ENCODE measurements at places on chromosomes 2 and 18. TPM values are rescaled to one million over a fixed set of nuclear protein-coding genes. Genes with fewer than 3 reads are reported as not detected.

DNA sequence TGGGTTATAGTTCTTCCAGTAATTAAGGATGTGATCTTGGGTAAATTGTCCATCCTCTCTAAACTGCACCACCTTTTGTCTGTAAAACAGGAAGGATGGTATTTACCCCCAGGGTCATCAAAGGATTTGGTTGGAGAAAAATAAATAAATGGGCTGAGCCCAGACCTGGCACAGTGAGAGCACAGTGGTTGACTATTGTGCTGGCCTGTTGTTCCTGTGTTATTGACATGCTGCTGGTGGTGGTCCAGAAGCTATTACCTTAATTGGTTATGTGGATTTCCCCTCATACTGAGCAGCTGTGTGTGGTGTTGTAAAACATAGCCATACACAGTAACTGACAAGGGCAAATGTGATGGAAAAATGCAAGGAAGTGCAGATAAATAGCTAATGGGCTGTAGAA is 746 bp upstream of the IL37 start:
- no peak overlapping the region for H3K27ac ChIP-seq
- no peaks in the 10 kb centered on the region for H3K36me3 ChIP-seq
- peaks cover 54% of the 10 kb centered on the region for H3K27me3 ChIP-seq
- H3K4me1 ChIP-seq, result no peaks in the 10 kb centered on the region

DNA sequence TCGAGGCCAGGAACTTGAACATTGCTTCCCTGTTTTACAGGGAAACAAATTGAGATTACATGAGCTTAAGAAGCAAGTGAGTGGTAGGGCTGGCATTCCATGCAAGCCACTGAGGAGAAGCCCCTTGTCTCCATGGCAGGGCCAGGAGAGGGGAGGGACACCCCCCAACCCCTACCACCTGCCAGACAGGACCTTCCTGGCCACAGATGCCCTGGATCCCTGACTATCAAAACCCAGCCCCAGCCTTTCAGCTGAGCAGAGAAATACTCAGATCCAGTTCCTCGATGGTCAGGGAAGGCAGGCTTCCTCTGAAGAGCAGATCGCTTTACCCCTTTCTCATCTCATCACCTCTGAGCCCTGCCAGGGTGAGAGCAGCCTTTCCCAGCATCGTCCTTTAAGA is 53.8 kb upstream of the ALPP start:
- no peak overlapping the region for H3K4me3 ChIP-seq
- no peaks in the 10 kb centered on the region for H3K27me3 ChIP-seq
- H3K27ac ChIP-seq, result no peak overlapping the region
- H3K4me1 ChIP-seq, result peaks cover 2% of the 10 kb centered on the region
- DNase-seq, result no peak
- no peaks in the 10 kb centered on the region for H3K36me3 ChIP-seq

CYS1 gene
- total RNA-seq, result 3.3 TPM

GRCh38 chr2:26770986-26771586 is 7.0 kb downstream of the SLC35F6 start:
- H3K27me3 ChIP-seq, result no peaks in the 10 kb centered on the region
- peak overlapping the region; percentile 25 for H3K4me3 ChIP-seq
- H3K27ac ChIP-seq, result peak overlapping the region; percentile 93
- DNase-seq, result peak; percentile 82

- peaks cover 29% of the 10 kb centered on the region for H3K4me1 ChIP-seq
- no peaks in the 10 kb centered on the region for H3K27me3 ChIP-seq
- no peak overlapping the region for H3K4me3 ChIP-seq
- DNase-seq, result no peak
- H3K27ac ChIP-seq, result no peak overlapping the region
These were observed 109.1 kb upstream of the CTDP1 start for GRCh38 chr18:79570266-79571201.

ABHD1 gene
- 3.5 TPM for total RNA-seq

DNA sequence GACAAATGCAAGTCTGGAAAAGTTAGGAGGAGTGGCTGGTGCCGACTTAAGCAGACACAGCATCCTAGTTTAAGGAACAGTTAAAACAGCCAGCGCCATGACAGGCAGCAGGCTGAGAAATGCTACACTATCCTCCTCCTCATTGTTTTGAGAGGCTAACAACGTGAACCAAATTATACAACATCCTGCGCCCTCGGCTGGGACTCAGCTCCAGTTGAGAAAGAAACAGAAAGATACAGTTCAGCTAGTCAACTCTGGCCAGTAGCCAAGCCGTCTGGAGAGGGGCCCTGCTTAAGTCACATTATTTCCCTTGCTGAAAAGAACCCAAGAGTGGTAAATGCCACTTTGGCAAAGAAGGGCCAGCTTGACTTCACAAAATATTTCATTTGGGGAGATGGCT is 90.2 kb downstream of the BCL11A start:
- no peak overlapping the region for H3K4me3 ChIP-seq
- H3K36me3 ChIP-seq, result peaks cover 7% of the 10 kb centered on the region
- peak; percentile 30 for DNase-seq
- H3K27me3 ChIP-seq, result no peaks in the 10 kb centered on the region

PMS1 gene
- total RNA-seq, result 11.0 TPM

GRCh38 chr2:153373510-153374279 is 104.9 kb downstream of the RPRM start:
- DNase-seq, result no peak
- no peaks in the 10 kb centered on the region for H3K4me1 ChIP-seq
- no peaks in the 10 kb centered on the region for H3K36me3 ChIP-seq
- H3K4me3 ChIP-seq, result no peak overlapping the region
- H3K27me3 ChIP-seq, result no peaks in the 10 kb centered on the region

CNTNAP5 gene
- not detected for total RNA-seq

HOXD3 gene
- total RNA-seq, result not detected

DNA sequence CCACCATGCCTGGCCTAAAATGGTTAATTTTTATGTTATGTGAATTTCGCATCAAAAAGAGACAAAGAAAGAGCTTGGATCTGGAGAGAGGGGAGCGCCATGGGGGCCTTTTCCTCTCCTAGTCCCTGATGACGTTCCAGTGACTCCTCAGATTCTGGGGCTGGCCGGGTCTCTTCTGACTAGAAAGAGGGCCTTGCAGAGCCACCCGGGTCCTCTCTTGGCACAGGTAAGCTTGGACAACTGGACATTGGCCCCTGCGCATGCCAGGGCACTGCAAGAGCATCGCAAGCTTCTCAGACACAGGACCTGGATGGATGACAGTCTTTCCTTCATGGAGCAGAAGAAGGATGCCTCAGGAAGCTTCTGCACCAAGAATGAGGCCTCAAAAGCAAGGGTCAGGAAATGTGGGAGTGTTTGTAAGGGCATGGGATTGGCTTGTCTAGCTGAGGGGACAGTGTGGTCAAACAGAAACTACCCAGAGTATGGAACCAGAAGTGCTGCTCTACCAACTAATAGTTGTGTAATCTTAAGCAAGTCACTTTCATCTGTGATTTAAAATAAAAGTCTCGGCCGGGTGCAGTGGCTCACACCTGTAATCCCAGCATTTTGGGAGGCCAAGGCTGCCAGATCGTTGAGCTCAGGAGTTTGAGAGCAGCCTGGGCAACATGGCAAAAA is 35.2 kb downstream of the FOSL2 start:
- no peaks in the 10 kb centered on the region for H3K27me3 ChIP-seq
- H3K4me3 ChIP-seq, result no peak overlapping the region
- no peak overlapping the region for H3K27ac ChIP-seq
- no peak for DNase-seq

MTCL1 gene
- 9.1 TPM for total RNA-seq

C2orf66 gene
- total RNA-seq, result not detected

FABP1 gene
- not detected for total RNA-seq

FSHR gene
- not detected for total RNA-seq

GRCh38 chr2:175478096-175478768 is 296.7 kb upstream of the ATP5MC3 start:
- H3K27ac ChIP-seq, result no peak overlapping the region
- no peaks in the 10 kb centered on the region for H3K36me3 ChIP-seq
- DNase-seq, result no peak
- H3K4me3 ChIP-seq, result no peak overlapping the region
- peaks cover 7% of the 10 kb centered on the region for H3K27me3 ChIP-seq

- H3K27ac ChIP-seq, result no peak overlapping the region
- no peak overlapping the region for H3K4me3 ChIP-seq
- DNase-seq, result no peak
- H3K27me3 ChIP-seq, result no peaks in the 10 kb centered on the region
These were observed 153.0 kb downstream of the SEPTIN10 start for GRCh38 chr2:109460553-109461324.

TFCP2L1 gene
- total RNA-seq, result 0.14 TPM

GRCh38 chr2:100619951-100620350 is 57.2 kb downstream of the PDCL3 start:
- peaks cover 7% of the 10 kb centered on the region for H3K4me1 ChIP-seq
- no peaks in the 10 kb centered on the region for H3K27me3 ChIP-seq
- H3K27ac ChIP-seq, result no peak overlapping the region
- DNase-seq, result no peak

NOSTRIN gene
- total RNA-seq, result 14.7 TPM

DNA sequence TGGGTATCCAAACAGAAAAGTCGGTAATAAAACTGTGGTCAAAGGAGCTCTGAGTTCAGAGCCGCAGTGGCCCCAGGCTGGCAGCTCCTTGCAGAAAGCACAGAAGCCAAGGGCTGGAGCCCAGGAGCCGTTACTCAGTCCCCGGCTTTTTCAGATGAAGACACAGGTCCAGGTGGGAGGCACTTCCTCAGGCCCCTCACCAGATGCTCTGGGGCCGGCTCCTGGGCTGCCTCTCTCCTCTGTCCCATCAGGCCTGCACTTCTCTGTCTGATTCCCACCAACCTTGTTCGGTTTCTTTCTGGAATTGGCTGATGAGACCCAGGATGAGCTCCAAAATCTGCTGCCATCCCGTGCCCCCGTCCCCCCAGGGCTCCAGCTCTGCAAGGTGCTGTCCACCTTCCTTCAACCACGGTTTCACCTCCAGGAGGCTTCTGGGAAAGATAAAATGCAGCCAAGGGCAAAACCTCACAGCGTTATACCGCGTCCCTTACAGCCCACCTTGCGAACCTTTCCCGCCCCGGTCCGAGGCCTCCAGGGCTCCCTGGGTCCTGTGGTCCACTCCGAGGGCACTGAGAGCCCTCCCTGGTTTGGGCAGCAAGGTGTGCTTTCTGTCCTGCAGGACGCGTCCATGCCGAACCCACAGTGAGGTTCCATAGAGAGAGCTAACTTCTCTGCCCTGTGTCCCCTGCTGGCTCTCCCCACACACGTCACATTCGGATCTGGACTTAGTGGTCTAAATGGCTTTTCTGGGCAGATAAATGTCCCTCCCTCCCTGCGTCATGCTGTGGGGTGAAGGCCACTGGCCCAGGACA is 102.9 kb downstream of the TPO start:
- no peak for DNase-seq
- H3K4me1 ChIP-seq, result peaks cover 11% of the 10 kb centered on the region
- H3K36me3 ChIP-seq, result no peaks in the 10 kb centered on the region
- no peak overlapping the region for H3K4me3 ChIP-seq
- H3K27me3 ChIP-seq, result peaks cover 33% of the 10 kb centered on the region

DNA sequence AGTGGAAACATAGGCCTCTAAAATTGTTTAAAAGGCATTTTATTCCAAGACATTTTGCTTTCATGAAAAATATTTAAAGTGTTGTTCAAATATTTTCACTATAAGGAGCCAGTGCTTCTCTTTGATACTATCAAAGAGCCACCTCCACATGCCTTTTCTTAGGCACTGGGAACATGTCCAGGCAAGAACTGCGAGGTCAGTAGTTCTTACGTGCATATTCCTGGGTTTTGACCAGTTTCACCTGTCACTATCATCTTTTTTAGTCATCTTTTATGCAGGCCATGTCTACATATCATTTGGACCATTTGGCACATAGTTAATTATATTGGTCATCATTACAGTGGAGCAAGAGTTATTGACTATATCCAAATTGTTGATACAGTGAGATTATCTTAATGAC is 195.3 kb downstream of the CCDC85A start:
- no peaks in the 10 kb centered on the region for H3K36me3 ChIP-seq
- H3K27me3 ChIP-seq, result no peaks in the 10 kb centered on the region
- H3K4me3 ChIP-seq, result no peak overlapping the region
- no peaks in the 10 kb centered on the region for H3K4me1 ChIP-seq

STARD6 gene
- total RNA-seq, result not detected

ING5 gene
- 20.0 TPM for total RNA-seq

- no peak overlapping the region for H3K4me3 ChIP-seq
- H3K27me3 ChIP-seq, result no peaks in the 10 kb centered on the region
- H3K27ac ChIP-seq, result no peak overlapping the region
- H3K36me3 ChIP-seq, result no peaks in the 10 kb centered on the region
These were observed 90.1 kb downstream of the GAREM1 start for GRCh38 chr18:32380559-32380958.

- peaks cover 49% of the 10 kb centered on the region for H3K4me1 ChIP-seq
- H3K27me3 ChIP-seq, result no peaks in the 10 kb centered on the region
- peaks cover 31% of the 10 kb centered on the region for H3K36me3 ChIP-seq
- no peak overlapping the region for H3K4me3 ChIP-seq
- H3K27ac ChIP-seq, result no peak overlapping the region
These were observed 65.4 kb downstream of the TRIP12 start for GRCh38 chr2:229856413-229856812.

TEX44 gene
- not detected for total RNA-seq

AMER3 gene
- total RNA-seq, result not detected

PTGR3 gene
- 77.3 TPM for total RNA-seq

DNA sequence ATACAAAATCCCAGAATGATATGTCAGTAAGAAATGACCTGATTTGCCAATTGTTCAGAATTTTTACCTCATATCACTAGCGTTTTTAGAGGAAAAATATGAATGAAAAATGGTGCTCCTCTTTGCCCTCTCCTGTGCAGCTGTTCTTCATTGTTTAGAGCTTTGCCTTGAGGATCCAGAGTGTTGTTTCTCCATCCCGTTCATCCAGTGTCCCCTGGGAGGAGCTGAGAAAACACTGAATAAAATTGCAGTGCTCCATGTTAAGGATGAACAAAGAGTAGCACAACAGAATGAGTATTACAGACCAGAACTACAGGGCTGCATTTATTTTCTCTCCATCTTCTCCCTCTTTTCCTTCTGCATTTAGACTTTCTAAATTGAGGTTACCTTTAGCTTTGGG is 133.1 kb downstream of the ADCYAP1 start:
- DNase-seq, result no peak
- no peak overlapping the region for H3K4me3 ChIP-seq
- no peak overlapping the region for H3K27ac ChIP-seq
- no peaks in the 10 kb centered on the region for H3K36me3 ChIP-seq
- H3K4me1 ChIP-seq, result no peaks in the 10 kb centered on the region

GRCh38 chr18:47427072-47427471 is 175.6 kb upstream of the SKOR2 start:
- no peak overlapping the region for H3K27ac ChIP-seq
- no peak for DNase-seq
- no peak overlapping the region for H3K4me3 ChIP-seq
- no peaks in the 10 kb centered on the region for H3K36me3 ChIP-seq

DNA sequence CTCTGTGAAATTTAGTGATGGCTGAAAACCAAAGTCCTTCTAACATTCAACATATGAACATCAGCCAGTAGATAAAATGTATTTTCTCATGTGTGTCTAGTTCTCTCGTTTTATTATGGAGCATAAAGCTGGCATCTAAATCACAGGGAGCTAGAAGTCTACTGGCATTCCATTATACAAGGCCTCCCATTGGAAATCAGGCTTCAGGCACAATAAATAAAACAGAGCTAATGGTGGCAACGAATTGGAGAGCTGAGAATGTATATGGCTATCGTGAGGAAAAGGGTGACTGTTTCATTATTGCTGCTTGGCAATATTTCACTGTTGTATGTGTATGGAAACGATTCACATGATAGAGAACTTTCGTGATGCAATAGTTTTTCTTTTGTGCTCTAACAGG is 62.4 kb downstream of the SLC5A7 start:
- DNase-seq, result no peak
- H3K27me3 ChIP-seq, result no peaks in the 10 kb centered on the region
- H3K4me1 ChIP-seq, result no peaks in the 10 kb centered on the region
- H3K27ac ChIP-seq, result no peak overlapping the region

Measured in left ventricle myocardium inferior (tissue), 1 donor.